Esophagus squamous epithelium (tissue), 5 donors: ENCODE measurements at places on chromosomes 3 and 15.

DNA sequence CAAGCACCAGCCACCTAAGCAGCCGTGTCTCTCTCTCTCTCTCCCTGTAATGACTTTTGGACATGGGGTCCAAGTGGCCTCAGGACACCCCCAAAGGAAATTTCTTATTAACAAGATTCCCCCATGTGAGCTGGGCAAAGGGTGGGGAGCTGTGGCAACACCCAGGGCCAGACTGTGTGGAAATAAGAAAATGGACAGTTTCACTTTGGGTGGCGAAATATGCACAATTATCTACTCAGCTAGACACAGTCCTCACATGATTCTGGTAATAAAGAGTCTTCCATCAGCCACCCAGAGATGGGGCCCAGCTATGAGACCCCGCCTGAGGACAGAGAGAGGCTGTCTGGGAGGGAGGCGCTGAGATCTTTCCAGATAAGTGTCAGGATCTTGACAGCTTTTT is 96.8 kb upstream of the TPM1 start:
- no peak for DNase-seq

GRCh38 chr3:243356-243725 is 46.8 kb downstream of the CHL1 start:
- no peak for DNase-seq

DNA sequence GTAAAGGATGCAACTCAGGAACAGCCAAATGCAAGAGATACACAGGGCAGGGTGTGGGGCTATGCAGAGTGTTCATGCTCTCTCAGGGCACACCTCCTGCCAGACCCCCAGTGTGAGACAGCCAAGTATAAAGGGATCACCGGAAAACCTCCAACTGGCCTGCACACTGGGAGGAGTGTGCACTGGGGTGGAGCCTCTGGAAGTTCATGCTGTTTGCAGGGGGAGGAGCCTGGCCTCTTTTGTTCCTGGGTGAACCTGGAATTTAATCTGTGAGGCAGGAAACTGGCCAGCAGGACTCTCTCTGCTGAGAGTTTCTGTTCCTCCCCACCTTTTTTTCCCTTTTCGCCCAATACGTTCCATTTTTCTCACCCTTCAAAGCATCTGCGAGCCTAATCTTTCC is 204.1 kb downstream of the WNT5A start:
- no peak for DNase-seq

- no peak for DNase-seq
These were observed 277.4 kb downstream of the ROBO1 start for GRCh38 chr3:79490165-79491028.

- no peak for DNase-seq
These were observed 28.8 kb upstream of the UBL7 start for GRCh38 chr15:74489518-74490338.

DNA sequence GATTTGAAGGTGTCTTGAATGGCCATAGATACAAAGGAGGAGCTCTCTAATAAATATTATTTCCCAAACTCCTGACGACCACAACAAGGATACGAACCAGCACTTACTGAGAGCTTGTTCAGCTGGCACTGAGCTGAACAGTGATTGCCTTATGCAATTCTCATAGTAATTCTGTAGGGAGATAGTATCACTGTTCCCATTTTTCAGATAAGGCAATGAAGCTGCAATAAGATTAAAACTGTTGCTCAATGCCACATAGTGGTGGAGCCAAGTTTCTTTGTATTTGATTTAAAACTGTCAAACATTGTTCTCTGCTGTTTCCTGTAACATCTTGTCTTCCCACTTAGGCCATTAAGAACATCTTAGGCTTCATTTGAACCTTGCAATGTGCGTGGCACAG is 163.9 kb downstream of the RPLP1 start:
- DNase-seq = no peak

- DNase-seq = no peak
These were observed 232.2 kb downstream of the UBE2E2 start for GRCh38 chr3:23435318-23435717.

DNA sequence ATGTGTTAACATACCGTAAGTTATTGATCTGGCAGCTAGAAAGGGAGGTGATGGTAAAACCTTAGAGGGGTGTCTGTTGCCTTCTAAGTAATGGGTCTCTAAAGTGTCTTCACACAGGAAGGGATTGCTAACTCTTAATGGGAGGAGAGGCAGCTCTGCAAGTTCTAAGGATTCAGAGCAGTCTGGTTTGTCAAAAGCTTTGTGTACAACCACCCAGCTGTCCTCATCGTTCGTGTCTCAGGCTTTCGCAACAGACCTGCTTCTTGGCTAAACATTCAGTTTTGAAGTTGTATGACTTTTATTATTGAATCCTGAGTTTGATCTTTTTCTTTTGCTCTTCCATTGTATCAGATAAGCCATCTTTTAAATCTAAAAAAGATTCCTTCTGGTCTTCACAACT is 404.9 kb downstream of the SQOR start:
- DNase-seq = no peak
